ENCODE measurements at places on chromosomes 13 and 19.

DNA sequence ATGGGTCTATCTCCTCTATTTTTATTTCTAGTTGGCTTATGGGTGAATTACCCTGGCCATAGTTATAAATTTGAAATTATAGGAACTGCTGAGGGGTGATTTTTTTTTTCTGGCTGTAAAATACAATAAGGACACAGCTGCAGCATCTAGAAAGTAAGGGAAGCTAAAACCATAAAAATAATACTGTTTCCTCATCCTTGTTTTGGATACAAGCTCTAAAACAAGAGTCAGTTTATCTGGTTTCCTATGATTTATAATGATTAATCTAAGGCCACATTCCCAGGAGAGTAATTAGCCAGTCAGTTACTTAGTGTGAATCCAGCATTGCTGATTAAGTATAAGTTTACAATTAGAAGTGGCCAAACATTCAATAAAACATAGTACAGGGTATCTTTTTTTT is 219.1 kb upstream of the NBEA start:
- DNase-seq = no peak

DNA sequence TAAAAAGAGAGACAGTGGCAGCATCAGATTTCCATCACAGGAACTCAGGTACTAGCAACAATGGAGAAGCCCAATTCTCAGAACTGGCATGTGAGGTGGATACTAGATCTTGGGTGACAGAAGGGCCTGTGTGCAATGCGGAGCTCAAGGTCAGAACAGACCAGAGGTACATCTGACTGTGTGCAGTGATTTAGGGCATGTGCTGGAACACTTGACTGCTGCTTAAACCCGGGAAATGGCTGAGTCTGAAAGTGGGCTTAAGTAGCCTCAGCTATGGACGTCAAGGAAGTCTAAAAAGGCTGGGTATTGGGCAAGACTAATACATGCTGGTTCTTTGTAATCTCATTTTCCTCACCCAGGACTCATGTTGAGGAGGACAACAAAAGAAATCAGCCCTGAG is 182.2 kb downstream of the LACC1 start:
- DNase-seq = no peak

DNA sequence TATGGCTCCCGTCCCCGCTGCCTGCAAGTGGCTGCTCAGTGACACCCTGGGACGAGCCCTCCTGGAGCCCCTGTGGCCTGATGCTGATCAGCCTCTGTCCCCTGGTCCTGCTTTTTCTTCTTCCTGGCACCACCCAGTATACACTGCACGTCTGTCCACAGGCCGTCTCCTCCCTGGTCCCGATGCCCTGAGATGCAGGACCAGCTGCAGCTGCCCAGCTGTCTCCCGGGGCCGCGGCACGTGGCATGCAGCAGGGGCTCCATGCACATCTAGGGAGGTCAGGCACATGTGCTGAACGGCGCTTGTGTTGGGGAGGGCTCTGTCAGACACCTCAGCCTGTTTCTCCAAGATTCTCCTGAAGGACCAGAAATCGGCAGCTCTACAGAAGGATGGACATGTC is 30.2 kb downstream of the ZFR2 start:
- DNase-seq = no peak

- no peak for DNase-seq
Measured at GRCh38 chr19:48400018-48400742, 6.7 kb downstream of the GRIN2D start.

- DNase-seq = no peak
Measured at GRCh38 chr13:111920932-111921705, 145.8 kb upstream of the SOX1 start.

- no peak for DNase-seq
Measured at GRCh38 chr19:29849208-29849607, 37.4 kb downstream of the CCNE1 start.

- no peak for DNase-seq
Measured at GRCh38 chr19:48988286-48988685, 4.8 kb downstream of the GYS1 start.

DNA sequence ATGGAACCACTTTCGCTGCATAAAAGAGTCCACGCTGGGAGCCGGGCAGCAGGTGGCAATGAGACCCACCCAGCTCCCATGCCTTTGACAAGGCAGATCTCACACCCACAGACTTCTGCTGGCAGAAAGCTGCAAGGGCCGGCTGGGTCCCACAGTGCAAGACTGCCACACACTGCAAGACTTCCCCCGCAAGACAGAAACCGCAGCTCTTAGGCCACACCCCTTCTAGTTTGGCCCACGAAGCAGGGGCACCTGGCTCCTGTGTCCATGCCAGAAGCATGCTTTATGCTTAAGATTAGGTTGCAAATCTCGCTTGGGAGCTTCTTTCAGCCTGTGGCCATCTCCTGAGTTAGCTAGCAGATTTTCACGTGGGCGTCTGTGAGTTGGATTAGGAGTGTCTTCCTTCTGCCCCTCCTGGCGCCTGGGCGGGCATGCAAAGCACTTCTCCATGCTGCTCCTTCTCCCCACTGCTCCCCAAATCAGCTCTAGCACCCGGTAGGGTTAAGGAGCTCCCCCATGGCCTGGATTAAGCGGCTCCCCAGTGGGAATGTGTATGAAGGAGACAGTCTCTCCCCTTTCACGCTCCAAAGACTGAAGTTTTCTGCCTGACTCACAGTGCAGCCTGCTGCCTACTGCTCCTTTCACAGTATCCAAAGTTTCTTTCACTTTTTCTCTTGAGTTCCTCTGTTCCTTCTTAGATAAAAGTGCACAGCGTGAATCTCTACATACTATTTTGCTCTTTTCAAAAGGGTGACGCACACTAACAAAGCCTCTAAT is 17.7 kb downstream of the GPC6 start:
- no peak for DNase-seq

DNA sequence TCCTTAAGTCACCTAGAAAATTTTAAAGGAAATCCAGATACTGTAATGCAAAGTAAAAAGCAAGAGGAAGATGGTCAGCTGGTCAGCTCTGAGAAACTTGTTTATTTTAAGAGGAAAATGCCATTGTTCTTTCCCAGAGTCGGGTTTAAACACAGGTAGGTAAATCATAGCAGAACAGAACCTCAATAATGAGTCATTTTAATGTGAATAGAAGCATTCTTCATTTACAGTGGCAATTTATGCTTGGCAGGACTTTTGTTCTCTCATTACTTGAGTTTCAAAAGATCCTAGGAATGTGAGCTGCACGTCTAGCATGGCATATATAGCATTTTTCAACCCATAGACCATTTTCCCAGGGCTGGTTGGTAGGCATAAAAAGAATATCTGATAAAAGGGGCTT is 132.3 kb downstream of the LIG4 start:
- no peak for DNase-seq
